ENCODE measurements at places on chromosomes 13 and 19. TPM values are rescaled to one million over a fixed set of nuclear protein-coding genes. Genes with fewer than 3 reads are reported as not detected.

GPR18 gene
- 0.28 TPM for total RNA-seq

NRTN gene
- 20.9 TPM for total RNA-seq

APOC1 gene
- 3.6 TPM for total RNA-seq

B3GNT3 gene
- not detected for total RNA-seq

PDE4C gene
- 1.4 TPM for total RNA-seq

CDC42EP5 gene
- 11.4 TPM for total RNA-seq

LRRC8E gene
- 2.1 TPM for total RNA-seq

MBD3L2 gene
- not detected for total RNA-seq

Data from right atrium auricular region (tissue), 2 donors.